WERI-Rb-1 (cell line): ENCODE measurements at places on chromosomes 3 and 15.

DNA sequence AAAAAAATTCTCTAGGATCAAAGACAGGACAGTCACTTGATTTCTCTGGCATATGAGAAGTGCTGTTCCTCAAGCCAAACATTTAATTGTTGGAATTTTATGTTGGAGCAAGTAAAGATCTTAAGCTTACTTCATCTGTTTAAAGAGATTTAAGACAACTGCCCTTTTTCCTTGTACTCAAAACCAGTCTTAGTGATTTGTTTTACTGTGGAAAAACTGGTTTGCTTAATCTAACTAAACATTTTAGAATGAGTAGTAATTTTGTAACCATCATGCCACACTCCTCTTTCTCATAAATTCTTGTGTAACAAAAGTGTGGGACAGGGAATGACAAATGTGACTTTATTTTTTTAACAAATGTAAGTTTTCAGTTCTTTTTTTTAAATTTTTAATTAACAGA is 18.4 kb downstream of the PRKCI start:
- no peak for DNase-seq

- DNase-seq: no peak
These were observed 14.2 kb upstream of the CAND2 start for GRCh38 chr3:12782172-12782815.

DNA sequence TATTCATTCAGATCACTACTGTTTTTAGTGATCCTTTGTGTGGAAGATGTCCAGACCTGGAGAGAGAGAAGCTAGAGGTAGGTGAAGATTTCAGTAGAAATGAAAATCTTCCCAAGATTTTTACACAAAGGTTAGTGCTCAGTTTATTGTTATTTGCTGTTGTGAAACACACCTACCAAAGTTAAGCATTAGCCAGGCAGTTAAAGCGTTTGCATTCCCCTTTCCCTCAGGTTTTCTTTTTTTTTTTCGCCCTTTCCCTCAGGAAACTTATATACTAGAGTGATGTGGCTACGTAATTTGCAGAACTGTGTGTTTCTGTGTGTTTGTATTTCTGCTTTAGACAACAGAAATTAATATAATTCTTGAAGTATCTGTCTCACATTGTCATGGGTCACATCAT is 34.5 kb downstream of the USP3 start:
- no peak for DNase-seq

- DNase-seq: no peak
These were observed 7.1 kb upstream of the FGD5 start for GRCh38 chr3:14811684-14812083.
